Right cardiac atrium (tissue), 5 donors: ENCODE measurements at places on chromosomes 4 and X.
A peak's percentile ranks its signal among the peaks of the same experiment; 100 is the strongest.

DNA sequence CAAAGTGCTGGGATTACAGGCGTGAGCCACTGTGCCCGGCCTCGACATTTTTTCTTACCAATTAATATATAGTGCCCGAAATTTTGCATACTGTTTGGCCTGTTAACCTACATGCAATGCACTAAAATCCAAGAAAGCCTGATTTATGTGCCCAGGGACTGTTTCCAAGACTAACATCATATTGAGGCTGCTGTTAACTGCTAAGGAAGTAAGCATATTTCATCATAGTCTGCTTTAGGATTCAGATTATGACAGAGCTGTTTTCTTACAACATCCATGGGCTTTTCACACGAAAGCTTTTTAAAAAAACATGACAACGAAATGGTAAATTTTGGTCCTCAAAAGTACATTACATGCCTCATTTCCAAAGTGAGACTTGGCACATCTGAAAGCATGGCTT is 84.4 kb downstream of the STOX2 start:
- DNase-seq = no peak

DNA sequence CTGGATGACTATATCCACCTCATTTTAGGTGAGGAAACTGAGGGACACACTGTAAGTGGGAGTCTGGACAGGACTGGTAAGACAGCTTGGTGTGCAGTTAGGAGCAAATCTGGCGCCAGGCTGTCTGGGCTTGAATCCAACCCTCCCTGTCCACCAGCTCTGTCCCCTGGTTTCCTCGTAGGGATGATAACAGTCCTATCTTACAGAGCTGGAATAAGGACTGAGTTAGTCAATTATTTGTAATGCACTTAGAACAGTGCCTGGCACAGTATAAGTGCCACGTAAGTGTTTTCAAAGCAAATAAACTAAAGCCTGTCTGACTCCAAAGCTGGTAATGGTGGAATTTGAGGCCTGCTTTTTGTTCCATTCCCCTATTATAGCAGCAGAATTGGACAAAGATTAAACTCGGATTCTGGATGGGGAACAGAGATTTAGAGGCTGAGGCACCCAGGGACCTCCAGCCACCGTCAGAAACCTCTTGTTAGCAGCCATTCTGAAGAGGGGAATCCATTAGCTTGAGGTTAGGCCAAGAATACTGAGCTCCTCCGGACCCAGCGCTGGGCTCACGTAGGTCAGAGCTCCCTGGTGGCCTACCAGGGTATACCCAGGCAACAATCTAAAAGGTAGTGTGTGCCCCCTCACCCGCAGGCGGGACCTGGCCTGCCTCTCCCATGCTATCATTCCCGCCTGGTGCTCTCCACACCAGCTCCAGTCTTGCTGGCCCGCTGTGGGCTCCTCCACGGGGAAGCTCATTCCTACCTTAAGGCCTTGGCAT is 102.1 kb downstream of the UCHL1 start:
- DNase-seq = peak; percentile 68

DNA sequence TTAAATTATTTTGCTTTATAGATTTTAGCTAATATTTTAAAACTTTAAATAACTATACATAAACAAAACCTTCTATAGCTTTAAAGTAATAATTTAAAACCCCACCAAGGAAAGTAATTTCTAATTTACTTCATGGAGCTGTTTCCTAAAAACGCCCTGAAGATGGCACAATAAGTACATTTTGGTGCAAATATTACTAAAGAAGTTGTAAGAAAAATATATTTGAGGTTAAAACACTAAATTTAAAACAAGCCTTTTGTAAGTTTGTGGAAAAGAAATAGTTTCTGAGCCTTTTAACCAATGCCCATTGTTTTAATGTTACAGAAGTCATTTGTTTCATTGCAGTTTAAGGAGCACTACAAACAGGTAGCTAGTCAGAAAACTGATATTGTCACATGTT is 137.4 kb upstream of the AGA start:
- no peak for DNase-seq

GRCh38 chrX:28668957-28669356 is 81.7 kb downstream of the IL1RAPL1 start:
- no peak for DNase-seq

GRCh38 chr4:86704601-86705000 is 110.5 kb downstream of the PTPN13 start:
- no peak for DNase-seq

GRCh38 chr4:136662539-136662938 is 869.8 kb downstream of the PCDH18 start:
- DNase-seq = no peak

DNA sequence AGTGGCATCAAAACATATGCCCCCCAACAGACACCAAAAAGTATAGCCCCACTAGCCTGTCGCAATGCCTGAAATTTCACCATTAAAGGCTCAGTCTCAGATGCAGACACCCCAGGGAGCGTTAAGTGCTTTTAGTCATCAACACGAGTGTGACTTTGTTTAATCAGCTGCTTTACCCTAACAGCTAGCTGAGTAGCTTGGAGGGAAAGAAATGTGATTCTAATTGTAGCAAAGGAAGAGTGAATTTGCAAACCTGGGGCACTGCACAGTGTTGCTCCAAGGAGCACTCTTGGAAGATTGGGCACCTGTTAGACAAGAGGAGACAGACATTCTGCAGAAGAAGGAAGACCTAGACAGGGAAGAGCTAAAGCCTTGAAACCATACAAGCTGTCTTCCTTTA is 145.1 kb downstream of the BEND2 start:
- DNase-seq = no peak
